Activated CD4-positive, alpha-beta T cell treated with anti-CD3 and anti-CD28 coated beads for 36 hours (primary cell): ENCODE measurements at places on chromosomes 7 and 10. TPM values are rescaled to one million over a fixed set of nuclear protein-coding genes. Genes with fewer than 3 reads are reported as not detected.
A peak's percentile ranks its signal among the peaks of the same experiment; 100 is the strongest.

DNA sequence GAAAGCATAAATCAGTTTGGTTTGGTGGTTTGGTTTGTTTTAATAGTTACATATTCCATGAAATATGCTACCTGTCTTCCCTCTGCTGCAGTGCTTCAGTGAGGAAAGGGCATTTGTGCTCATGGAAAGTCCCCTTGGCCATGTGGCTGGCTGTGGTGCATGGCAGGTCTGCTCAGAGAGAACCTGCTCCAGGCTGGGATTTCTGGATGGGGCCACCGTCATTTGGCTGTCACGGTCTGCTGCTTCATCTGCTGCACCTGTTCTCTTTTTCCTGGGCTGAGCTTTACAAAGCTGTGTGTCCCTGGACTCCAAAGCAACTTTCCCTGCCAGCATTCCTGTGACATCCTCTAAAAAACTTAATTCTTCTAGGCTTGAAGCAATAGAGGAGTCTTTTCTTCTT, 8.9 kb downstream of the CDK14 start:
- no peak overlapping the region for H3K27ac ChIP-seq
- no peaks in the 10 kb centered on the region for H3K4me1 ChIP-seq
- peaks cover 14% of the 10 kb centered on the region for H3K27me3 ChIP-seq
- H3K4me3 ChIP-seq = no peak overlapping the region
- DNase-seq = no peak
- no peaks in the 10 kb centered on the region for H3K36me3 ChIP-seq

DNA sequence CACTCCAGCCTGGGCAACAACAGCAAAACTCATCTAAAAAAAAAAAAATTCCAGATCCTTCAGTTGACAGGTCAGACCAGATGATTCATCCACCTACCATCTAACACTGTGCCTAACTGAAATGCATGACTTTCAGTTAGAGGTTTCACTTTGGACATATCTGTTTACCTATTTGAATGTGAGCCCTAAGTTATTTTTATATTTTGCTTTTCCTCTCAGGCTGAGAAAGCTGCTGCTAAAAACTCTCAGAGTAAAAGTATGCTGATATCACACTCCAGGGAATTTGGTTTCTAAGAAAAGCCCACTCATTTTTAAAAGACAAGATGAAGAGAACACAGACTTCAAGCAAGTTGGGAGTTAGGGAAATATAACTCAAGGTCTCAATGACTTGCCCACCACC, 126.0 kb downstream of the SGMS1 start:
- no peak overlapping the region for H3K4me3 ChIP-seq
- no peak for DNase-seq
- H3K27ac ChIP-seq = peak overlapping the region; percentile 43
- H3K27me3 ChIP-seq = no peaks in the 10 kb centered on the region
- H3K36me3 ChIP-seq = peaks cover 17% of the 10 kb centered on the region
- peaks cover 37% of the 10 kb centered on the region for H3K4me1 ChIP-seq

DNA sequence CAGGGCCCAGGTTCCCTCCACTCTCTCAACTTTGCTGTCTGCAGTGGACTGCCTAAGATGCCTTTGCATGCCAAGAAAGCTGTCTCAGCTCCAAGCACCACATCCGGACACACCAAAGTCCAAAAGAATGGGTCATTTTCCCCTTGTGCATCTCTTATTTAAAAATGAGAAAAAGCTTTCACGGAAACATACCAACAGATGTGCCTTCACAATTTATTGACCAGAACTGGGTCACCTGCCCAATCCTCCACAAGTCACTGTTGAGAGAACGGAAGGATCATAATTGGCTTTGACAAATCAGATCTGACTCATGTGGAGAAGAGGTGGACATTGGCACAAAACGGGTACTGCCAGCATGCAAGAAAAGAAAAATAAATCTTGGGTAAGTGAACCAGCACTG, 258.3 kb downstream of the SNX13 start:
- H3K36me3 ChIP-seq = no peaks in the 10 kb centered on the region
- H3K27ac ChIP-seq = no peak overlapping the region
- H3K27me3 ChIP-seq = no peaks in the 10 kb centered on the region
- no peak overlapping the region for H3K4me3 ChIP-seq
- no peak for DNase-seq

GRCh38 chr10:60341969-60342368, 47.7 kb downstream of the ANK3 start:
- H3K27me3 ChIP-seq = no peaks in the 10 kb centered on the region
- H3K36me3 ChIP-seq = peaks cover 3% of the 10 kb centered on the region
- no peak for DNase-seq
- peaks cover 18% of the 10 kb centered on the region for H3K4me1 ChIP-seq

GRCh38 chr10:88097536-88097935, 234.1 kb downstream of the PTEN start:
- no peaks in the 10 kb centered on the region for H3K36me3 ChIP-seq
- H3K27ac ChIP-seq = no peak overlapping the region
- H3K4me1 ChIP-seq = peaks cover 6% of the 10 kb centered on the region

- DNase-seq = peak; percentile 65
- no peaks in the 10 kb centered on the region for H3K36me3 ChIP-seq
- peak overlapping the region; percentile 41 for H3K27ac ChIP-seq
- peaks cover 30% of the 10 kb centered on the region for H3K4me1 ChIP-seq
- H3K4me3 ChIP-seq = peak overlapping the region; percentile 32
Measured at GRCh38 chr10:79137826-79138225, 69.1 kb downstream of the ZMIZ1 start.

DNA sequence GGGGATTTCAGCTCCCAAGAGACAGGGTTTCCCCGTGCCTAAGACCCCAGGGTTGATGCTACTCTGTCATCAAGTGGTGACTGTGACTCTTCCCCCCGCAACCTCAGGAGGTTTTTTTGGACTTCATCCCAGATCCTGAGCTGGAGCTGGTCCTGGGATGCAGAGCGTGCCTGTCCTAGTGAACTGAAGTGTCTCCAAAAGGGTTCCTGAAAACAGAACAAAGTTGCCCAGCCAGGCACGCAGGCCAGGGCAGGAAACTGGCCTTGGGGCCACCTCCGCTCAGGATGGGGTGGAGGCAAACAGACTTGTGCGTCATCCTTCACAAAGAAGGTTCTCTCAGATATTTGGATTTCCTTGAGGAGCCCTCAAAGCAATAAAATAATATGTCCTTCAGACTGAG, 118.9 kb downstream of the ITIH5 start:
- H3K27me3 ChIP-seq = no peaks in the 10 kb centered on the region
- no peak for DNase-seq
- H3K4me3 ChIP-seq = no peak overlapping the region
- no peaks in the 10 kb centered on the region for H3K36me3 ChIP-seq
- H3K27ac ChIP-seq = no peak overlapping the region

DNA sequence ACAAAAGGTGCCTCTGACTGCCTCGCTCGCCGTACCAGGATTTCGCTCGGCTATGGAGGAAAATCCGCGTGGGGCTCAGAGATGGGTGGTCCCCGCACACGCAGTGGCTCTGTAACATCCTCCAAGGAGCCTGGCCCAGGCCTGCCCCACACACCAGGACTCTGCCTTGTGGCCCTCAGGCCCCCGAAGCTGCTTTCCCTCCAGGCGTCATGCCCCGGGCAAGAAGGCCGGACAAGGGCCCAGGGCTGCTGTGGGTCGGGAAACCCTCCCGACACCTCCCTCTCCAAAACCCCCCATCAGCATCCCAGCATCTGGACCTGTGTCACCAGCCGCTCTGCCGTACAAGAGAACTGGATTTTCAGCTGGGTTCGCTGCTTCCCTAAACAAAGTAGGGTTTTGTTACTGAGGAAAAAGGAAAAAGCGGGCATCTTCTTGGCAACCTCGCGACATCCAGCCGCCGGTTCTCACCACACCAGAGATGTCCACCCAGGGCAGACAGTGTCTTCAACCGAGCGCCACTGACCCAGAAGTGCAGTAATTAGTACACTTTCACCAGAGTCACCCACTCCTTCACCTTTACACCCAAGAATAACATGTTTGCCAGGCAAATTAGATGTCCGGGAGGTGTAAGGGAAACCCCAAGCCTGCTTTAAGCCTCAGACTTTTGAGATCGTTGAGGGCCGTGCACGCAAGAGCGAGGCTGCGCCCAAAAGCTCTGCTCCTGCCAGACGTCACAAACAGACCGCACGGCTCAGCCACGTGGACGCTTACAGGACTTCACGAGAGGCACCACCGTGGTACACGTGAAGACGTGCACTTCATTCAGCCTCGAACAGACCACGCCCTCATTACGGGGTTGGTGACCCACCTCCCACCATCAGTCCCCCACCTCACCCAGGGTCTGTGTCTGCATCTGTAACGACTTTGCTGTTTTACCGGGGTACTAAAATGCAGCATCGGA, 62.2 kb downstream of the DIP2C start:
- no peak overlapping the region for H3K27ac ChIP-seq
- H3K4me1 ChIP-seq = no peaks in the 10 kb centered on the region
- no peak overlapping the region for H3K4me3 ChIP-seq

DGKI gene
- total RNA-seq = 2.9 TPM
